ENCODE measurements at places on chromosomes 1 and 21.

DNA sequence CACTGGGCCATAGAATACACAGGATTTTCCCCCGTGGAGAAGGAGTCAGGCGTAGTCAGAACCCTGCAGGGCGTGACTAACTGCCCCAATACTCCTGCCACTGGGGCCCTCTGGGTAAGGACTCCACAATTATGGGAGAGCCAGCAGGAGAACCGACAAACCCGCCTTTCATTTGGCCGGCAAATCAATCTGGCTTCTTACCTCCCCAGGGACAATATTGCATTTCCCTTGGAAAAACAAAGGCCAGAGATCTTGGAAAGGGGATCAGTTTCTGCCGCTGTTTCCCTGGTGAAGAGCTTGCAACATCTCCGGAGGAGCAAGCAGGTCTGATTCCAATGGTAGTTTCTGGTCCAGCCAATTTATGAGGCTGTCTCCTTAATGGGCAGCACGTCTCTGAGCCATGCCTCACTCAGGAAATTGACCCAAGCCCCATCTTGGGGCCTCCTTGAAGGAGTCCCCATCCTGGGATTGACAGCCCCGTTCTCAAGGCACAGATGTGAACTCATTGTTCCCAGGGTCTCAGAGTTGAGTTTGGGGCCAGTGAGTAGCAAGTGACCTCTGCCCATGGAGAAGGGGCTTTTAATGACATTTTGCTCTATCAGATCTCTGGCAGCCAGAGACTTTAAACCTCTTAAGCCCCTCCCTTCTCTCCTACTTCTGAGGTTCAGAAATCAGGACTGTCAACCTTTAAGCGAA, 4.3 kb downstream of the TRABD2B start:
- DNase-seq: no peak

DNA sequence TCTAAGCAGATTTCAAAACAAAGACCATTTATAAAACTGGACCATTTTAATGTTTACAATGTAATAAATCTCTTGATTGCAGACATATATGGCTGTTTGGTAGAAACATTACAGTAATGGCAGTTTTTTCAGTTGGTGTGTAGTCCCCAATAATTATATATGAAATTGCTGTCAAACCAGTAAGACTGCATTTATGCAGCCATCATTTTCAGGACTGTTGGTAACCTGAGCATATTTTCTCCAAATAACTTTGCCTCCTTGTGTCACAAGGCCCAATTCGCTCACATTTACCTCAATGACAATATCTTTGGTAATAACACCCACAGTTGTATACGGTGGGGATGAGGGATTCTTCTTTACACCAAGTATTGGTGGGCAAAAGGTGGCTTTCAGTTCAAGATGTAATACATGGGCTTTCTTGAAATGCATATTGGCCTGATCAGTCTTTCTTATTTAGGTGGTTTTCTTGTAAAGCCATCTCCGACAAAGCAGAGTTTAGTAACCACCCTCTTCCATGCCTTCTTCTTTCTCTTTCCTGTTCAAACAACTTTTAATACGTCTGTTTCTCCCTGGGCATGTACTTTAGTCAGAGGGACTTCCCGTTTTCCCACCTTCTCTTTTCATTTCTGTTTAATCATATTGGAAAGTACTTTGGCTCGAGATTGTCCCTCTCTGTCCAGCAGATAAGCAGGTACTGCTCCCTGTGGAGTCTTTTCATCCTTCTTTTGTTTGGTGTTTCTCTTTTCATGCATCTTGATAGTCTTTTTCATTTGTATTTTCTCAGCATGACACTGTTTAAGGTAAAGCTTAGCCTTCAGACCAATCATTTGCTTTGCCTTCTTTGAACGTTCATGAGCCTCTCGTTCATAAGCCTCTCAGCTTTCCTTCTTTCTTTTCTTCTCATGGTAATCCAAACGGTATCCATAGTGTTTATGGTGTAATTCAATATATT, 30.4 kb downstream of the ATP2B4 start:
- no peak for DNase-seq

DNA sequence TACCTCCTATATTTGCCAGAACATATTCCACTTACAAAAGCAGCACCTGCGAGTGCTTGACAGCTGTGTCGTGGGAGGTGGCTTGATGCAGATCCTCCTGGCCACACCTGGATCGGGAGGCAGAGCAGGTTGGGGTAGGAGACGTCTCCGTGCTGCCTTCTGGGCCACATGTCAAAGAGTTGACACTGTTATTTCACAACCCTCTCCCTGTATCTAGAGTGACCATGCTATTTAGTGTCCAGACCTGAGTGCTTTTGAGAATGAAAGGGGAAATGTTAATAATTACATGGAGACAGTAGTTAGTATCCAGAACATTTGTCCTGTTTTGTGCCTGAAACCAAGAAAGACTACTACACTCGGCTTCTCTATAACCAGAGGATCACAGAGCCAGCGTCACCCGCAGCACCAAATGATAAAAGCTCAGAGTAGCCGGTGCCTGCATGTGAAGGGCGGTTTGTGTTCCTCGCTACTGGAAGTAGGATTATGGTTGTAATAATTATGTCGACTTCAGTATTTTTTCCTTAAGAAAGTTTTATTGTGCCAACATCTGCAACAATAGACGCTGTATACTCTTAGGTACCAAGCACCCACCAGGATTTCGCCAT, 77.1 kb downstream of the GALNT2 start:
- DNase-seq: no peak

GRCh38 chr1:54861070-54861761, 25.8 kb downstream of the DHCR24 start:
- no peak for DNase-seq

GRCh38 chr1:220274251-220274855, 2.1 kb upstream of the RAB3GAP2 start:
- no peak for DNase-seq

- DNase-seq: no peak
Measured at GRCh38 chr1:19373211-19374082, 61.3 kb downstream of the SLC66A1 start.

- no peak for DNase-seq
Measured at GRCh38 chr1:238399558-238399957, 508.8 kb upstream of the ZP4 start.

DNA sequence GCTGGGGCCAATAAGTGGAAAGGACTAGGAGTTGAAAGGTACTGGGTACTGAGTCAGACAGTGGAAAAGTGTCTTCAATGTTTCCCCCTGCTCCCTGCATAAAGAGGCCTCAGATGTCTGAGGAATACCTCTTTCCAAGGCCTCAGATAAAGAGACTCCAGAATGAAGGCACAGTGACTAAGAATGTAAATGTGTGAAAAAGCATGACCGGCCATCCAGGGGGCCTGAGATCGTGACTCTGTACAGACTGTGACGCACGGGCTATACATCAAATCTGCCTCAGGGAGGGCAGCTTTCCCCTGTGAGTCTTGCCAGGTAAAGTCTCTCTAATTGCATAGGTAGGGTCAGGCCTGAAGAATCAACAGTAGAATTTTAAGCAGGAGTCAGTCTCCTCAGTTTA, 1690.5 kb downstream of the KCNT2 start:
- no peak for DNase-seq

GRCh38 chr1:155969377-155969791, 9.0 kb downstream of the ARHGEF2 start:
- DNase-seq: no peak

DNA sequence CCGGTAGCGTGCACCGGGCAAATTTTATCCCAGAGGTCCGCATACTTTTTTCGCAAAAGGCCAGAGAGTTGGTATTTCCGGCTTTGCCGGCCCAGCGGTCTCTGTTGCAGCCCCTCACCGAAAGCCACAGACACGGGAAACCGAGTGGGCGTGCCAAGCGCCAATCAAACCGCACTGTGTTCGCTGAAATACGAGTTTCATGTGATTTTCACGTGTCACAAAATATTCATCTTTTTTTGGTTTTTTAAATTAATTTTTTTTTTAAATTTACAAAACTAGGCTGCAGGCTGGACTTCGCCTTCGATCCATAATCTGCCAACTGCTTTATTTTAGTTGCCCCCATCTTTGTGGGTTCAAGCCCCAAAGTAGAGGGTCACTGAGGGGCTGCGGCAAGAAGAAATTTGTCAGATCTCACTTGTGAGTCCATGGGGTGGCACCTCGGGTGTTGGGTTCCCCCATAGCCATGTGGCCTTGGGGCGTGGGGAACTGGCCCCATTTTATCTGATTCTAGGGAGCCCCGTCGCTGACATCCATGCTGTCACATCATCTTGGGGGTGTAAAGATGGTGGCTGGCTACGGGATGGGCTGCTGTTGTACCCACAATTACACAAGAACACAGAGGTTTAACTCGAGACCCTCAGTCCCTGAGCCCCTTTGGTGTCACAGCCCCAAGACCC, 20.8 kb downstream of the SLC45A1 start:
- DNase-seq: no peak

DNA sequence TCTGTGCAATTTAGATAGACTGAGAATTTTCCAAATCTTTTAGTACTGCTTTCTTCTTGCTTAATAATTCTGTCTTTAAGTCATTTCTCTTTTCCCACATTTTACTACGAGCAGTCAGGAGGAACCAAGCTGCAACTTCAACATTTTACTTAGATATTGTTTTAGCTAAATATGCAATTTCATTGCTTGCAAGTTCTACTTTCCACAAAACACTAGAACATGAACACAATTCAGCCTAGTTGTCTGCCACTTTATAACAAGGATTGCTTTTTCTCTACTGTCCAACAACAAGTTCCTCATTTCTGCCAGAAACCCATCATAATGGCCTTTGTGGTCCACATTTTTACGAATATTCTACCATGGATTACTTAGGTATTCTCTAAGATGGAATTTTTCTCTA, 36.6 kb downstream of the SORT1 start:
- no peak for DNase-seq

- DNase-seq: no peak
Measured at GRCh38 chr1:42675467-42675866, 6.8 kb upstream of the YBX1 start.

- no peak for DNase-seq
Measured at GRCh38 chr1:150881331-150882070, 5.1 kb upstream of the ARNT start.

- DNase-seq: no peak
Measured at GRCh38 chr1:162422662-162423375, 10.9 kb upstream of the SH2D1B start.

GRCh38 chr1:235500971-235501540, 3.2 kb downstream of the B3GALNT2 start:
- no peak for DNase-seq

DNA sequence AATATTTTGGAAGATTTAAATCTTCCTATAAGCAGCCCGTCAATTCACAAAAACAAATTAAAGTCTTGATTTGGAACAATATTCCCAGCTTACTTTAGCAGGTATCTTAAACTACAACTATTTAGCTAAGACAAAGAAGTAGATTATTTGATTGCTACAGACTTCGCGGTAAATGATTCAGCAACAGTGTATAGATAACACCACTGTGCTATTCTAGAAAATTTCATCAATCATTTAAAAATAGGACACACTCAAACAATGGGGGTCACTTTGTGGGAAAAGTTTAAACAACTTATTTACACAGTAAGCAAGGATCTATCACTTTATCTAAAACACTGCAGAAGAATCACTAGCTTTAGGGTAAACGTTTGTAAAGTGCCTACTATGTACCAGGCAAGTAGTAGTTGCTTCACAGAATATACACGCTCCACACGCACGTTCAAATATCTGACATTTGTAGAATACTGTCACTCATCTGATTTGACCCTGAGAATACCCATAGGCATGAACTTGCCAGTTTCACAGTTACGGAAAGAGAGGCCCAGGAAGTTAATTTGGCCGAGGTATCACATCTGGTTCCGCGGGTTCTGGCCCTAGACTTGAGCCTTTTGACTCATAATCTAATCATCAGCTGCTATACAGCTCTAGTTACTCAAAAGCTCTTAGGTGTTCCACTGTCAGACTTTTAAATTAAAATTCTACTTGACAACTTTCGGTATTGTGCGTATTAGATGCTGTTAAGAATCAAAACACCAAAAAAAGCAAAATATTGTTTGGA, 876 bp downstream of the DENND2C start:
- no peak for DNase-seq

DNA sequence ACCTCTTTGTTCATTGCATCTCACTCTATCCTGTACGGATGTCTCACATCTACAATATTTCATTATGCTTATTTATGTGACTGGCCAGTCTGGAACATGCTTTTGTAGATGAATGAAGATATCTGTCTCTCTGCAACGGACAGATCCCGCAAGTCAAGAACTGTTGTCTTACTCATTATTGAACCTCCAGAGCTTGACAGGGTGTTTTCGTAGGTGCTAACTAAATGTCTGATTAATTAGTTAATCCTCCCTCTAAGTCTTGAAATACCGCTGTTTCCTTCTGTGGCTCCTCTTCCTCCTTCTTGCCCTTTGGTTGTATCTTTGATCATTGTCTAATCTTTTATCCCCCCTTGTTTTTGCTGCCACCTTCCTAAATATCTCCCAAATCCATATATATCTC, 3.2 kb upstream of the C1orf162 start:
- no peak for DNase-seq

GRCh38 chr1:3011631-3012455, 9.4 kb upstream of the ACTRT2 start:
- DNase-seq: no peak

- no peak for DNase-seq
Measured at GRCh38 chr21:36431252-36431651, 46.1 kb downstream of the CHAF1B start.

GRCh38 chr1:19058476-19058797, 102.0 kb upstream of the IFFO2 start:
- no peak for DNase-seq

GRCh38 chr1:207815913-207816291, 64.0 kb downstream of the CD46 start:
- DNase-seq: no peak

DNA sequence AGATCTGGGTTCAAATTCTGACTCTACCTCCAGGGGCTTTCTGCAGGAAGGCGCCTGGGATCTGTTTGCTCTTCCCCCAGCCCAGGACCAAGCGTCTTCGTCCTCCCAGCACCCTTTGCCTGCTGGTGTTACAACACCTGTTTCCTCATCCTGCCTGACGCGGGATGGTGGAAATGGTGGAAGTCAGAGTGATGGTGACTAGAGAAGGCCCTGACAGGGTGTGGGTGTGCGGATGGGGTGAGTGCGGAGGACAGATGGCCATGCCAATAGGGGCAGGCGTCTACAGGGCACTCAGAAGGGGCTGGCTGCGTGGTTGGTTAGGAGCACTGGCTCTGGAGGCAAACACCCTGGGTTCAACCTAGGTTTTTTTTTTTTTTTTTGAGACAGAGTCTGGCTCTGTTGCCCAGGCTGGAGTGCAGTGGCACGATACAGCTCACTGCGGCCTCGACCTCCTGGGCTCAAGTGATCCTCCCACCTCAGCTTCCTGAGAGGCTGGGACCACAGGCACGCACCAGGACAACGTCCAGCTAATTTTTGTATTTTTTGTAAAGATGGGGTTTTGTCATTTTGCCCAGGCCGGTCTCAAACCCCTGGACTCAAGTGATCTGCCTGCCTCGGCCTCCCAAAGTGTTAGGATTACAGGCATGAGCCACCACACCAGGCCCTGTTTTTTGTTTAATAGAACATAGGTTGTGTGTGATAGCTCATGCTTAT, 1.5 kb downstream of the THEMIS2 start:
- no peak for DNase-seq

All from GM19239 (cell line).